ENCODE measurements at places on chromosomes 3 and 15.
A peak's percentile ranks its signal among the peaks of the same experiment; 100 is the strongest.

- no peak for DNase-seq
Measured at GRCh38 chr3:114216186-114216970, 21.0 kb downstream of the ZNF80 start.

- peak; percentile 96 for DNase-seq
Measured at GRCh38 chr3:49248840-49249227, 28.2 kb downstream of the C3orf62 start.

- DNase-seq: no peak
Measured at GRCh38 chr3:11574981-11575669, 68.6 kb downstream of the VGLL4 start.

GRCh38 chr15:47273864-47274263 lies 443.4 kb upstream of the SEMA6D start:
- no peak for DNase-seq

DNA sequence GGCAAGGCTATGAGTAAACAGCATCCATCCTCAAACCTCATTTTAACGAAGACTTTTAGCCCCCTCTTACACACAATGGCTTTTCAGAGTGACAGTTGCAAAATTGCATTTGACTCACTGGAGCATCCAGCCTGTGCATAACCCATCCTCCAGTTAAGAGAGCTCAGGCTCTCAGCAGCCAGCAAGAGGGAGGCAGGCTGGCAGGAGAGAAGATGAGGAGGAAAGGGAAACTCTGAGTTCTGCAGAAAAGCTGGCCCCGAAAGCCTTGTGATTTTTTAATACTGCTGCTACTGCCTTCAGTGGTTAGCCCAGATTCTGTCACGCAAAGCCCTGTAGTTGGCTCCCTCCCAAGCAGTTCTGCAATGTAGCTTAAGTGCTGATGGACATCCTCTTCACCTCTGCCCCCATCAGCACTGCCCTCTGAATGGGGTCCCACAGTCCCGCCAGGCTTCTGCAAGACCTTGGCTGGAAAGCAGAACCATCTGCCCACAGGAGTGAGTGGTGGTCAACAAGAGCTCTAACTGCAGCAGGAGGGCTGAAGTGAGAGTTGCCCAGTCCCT lies 371.3 kb downstream of the EPHB1 start:
- no peak for DNase-seq

DNA sequence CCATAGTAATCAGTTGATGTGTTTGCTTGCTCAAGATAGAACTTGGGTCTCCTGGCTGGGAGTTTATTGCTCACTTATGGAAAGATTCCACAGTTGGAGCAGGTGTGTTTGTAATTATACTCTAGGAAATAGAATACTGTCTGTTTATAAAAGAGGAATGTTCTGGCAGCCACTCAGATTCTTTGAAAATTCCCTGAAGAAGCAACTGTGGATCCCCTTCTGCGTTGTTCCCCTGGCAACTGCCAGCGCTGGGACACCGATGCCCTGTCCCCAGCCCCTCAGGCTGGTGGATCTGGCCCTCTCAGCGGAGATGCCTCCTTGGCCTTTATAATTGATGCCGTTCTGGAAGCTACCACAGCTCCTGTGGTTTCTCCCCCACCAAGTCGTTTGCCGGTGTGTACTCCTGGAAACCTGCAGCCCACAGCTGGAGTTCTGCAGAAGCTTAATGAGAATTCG lies 225.9 kb downstream of the ITPR1 start:
- no peak for DNase-seq

GRCh38 chr3:131236421-131236820 lies 145.2 kb upstream of the NUDT16 start:
- DNase-seq: no peak
